Memory B cell (primary cell): ENCODE measurements at places on chromosomes 4 and X.
A peak's percentile ranks its signal among the peaks of the same experiment; 100 is the strongest.

GRCh38 chrX:148915474-148915873 is 415.1 kb downstream of the AFF2 start:
- no peak overlapping the region for H3K4me3 ChIP-seq
- H3K27ac ChIP-seq, result no peak overlapping the region
- no peaks in the 10 kb centered on the region for H3K36me3 ChIP-seq

- H3K27me3 ChIP-seq, result no peaks in the 10 kb centered on the region
- peaks cover 20% of the 10 kb centered on the region for H3K4me1 ChIP-seq
- DNase-seq, result no peak
These were observed 20.9 kb upstream of the MTM1 start for GRCh38 chrX:150547375-150548115.

GRCh38 chrX:106363214-106363613 is 195.1 kb downstream of the PWWP3B start:
- H3K27me3 ChIP-seq, result no peaks in the 10 kb centered on the region
- H3K4me3 ChIP-seq, result no peak overlapping the region
- no peaks in the 10 kb centered on the region for H3K36me3 ChIP-seq
- no peaks in the 10 kb centered on the region for H3K4me1 ChIP-seq
- no peak overlapping the region for H3K27ac ChIP-seq

GRCh38 chrX:1609311-1609710 is 5.5 kb upstream of the ASMT start:
- no peak for DNase-seq
- H3K27ac ChIP-seq, result no peak overlapping the region
- no peak overlapping the region for H3K4me3 ChIP-seq
- peaks cover 2% of the 10 kb centered on the region for H3K27me3 ChIP-seq
- H3K36me3 ChIP-seq, result peaks cover 8% of the 10 kb centered on the region
- peaks cover 15% of the 10 kb centered on the region for H3K4me1 ChIP-seq

GRCh38 chrX:31224381-31225012 is 152.7 kb upstream of the FTHL17 start:
- DNase-seq, result no peak
- H3K4me1 ChIP-seq, result peaks cover 10% of the 10 kb centered on the region
- H3K4me3 ChIP-seq, result no peak overlapping the region
- H3K27me3 ChIP-seq, result no peaks in the 10 kb centered on the region

GRCh38 chr4:47334652-47335051 is 128.8 kb downstream of the COMMD8 start:
- no peaks in the 10 kb centered on the region for H3K4me1 ChIP-seq
- no peak overlapping the region for H3K27ac ChIP-seq
- H3K36me3 ChIP-seq, result no peaks in the 10 kb centered on the region
- H3K4me3 ChIP-seq, result no peak overlapping the region
- peaks cover 14% of the 10 kb centered on the region for H3K27me3 ChIP-seq
- DNase-seq, result no peak

- DNase-seq, result no peak
- H3K4me3 ChIP-seq, result no peak overlapping the region
- H3K27me3 ChIP-seq, result peaks cover 1% of the 10 kb centered on the region
These were observed 97.4 kb downstream of the COL4A5 start for GRCh38 chrX:108537005-108537404.

DNA sequence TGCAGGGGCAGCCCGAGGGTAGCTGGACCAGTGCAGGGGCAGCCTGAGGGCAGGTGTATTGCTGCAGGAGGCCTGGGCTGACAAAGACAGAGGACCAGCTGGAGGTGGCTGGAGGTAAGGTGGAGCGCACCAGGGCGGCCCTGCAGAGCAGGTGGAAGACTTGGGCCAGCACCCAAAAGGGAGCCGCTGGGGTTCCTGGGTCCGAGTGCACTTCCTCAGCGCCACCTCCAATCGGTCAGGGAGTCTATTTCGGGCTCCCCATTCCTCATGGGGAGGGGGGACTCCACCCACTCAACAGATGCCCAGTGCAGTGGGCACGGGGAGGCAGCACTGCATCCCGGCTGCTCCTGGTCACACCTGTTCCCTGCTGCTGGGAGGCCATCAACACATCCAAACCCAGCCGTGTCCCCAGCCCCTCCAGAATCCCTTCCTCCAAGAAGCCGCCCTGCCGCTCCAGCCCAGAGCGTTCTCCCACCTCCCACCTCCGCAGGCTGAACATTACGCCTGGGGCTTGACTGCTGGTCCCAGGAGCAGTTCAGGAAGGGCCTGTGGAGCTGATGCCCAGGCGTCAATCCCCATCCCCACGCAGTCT is 1.5 kb downstream of the LRPAP1 start:
- peaks cover 24% of the 10 kb centered on the region for H3K4me1 ChIP-seq
- no peak overlapping the region for H3K27ac ChIP-seq
- H3K36me3 ChIP-seq, result peaks cover 4% of the 10 kb centered on the region
- H3K27me3 ChIP-seq, result peaks cover 6% of the 10 kb centered on the region
- H3K4me3 ChIP-seq, result peak overlapping the region; percentile 99

GRCh38 chr4:91829531-91829930 is 474.2 kb upstream of the GRID2 start:
- H3K4me1 ChIP-seq, result no peaks in the 10 kb centered on the region

DNA sequence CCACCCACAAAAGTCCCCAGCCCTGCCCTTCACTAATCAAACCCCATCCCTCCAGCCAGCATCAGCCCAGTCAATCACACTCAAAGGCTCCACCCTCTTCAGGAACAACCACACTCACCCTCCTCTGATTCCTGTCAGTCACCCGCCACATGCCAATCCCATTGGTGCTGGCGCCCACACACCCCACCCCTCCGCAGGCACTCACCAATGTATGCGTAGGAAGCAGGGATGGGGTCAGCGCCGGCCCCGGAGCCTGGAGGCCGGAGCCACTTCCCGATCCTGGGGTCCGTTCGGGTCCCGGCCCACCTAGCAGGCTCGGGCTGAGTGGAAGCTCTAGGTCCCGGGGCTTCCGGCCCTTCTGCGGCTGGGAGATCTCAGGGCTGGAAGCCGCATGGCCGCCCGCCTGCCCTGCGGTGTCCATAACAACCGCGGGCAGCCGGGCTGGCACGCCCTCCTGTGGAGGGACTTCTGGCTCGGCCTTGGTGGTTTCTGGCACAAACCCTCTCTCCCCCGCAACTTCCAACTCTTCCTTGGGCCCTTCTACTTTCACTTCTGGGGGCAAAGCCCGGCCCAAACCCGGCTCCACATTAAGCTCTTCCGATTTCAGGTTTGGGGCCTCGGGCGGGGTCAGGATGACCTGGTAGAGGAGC is 7.9 kb upstream of the CFP start:
- no peaks in the 10 kb centered on the region for H3K4me1 ChIP-seq
- H3K27ac ChIP-seq, result no peak overlapping the region
- peaks cover 29% of the 10 kb centered on the region for H3K36me3 ChIP-seq
- DNase-seq, result no peak
- peak overlapping the region; percentile 11 for H3K4me3 ChIP-seq

DNA sequence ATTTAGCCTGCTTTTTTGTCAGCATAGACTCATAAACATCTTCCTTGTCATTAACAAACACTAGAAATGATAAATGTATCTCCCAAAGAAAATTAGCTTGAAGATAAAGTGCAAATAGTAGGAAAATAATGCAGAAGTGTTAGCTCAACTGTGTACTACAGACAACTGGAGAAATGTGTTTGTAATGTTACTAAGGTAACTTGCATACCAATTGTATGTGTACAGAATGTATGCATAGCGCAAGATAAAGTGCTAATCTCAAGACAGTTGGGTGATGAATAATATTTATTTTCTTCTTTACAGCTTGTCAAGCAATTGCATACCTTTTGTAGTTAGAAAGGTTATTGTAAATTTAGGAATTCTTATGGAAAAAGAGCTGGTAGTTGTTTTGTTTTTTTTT is 22.1 kb downstream of the FMR1 start:
- H3K27me3 ChIP-seq, result no peaks in the 10 kb centered on the region
- DNase-seq, result no peak
- H3K4me3 ChIP-seq, result no peak overlapping the region
- peaks cover 13% of the 10 kb centered on the region for H3K36me3 ChIP-seq
- H3K27ac ChIP-seq, result no peak overlapping the region
- no peaks in the 10 kb centered on the region for H3K4me1 ChIP-seq

GRCh38 chr4:94365304-94365703 is 22.7 kb upstream of the HPGDS start:
- H3K27ac ChIP-seq, result no peak overlapping the region
- H3K36me3 ChIP-seq, result peaks cover 2% of the 10 kb centered on the region
- H3K4me3 ChIP-seq, result no peak overlapping the region
- H3K27me3 ChIP-seq, result peaks cover 10% of the 10 kb centered on the region
- DNase-seq, result no peak
